ENCODE measurements at places on chromosomes 7 and 10.

DNA sequence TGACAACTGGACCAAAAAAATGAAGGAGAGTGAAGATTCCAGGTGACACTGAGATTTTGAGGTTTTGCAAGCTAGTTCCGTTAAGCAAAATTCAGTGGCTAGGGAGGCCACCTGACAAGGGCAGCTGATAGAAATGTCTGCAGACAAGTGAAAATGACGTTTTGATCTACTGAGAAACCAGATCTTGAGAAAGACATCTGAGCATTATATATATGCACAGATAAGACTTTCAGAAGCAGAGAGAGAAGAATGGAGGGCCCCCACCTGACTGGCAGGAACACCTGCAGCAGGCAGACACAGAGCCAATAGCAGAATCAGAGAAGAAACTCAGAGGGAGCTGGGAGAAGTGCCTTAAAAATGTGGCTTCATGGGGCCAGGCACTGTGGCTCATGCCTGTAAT is 76.1 kb upstream of the LRGUK start:
- DNase-seq = no peak

GRCh38 chr7:83469076-83469475 is 179.9 kb downstream of the SEMA3E start:
- DNase-seq = no peak

DNA sequence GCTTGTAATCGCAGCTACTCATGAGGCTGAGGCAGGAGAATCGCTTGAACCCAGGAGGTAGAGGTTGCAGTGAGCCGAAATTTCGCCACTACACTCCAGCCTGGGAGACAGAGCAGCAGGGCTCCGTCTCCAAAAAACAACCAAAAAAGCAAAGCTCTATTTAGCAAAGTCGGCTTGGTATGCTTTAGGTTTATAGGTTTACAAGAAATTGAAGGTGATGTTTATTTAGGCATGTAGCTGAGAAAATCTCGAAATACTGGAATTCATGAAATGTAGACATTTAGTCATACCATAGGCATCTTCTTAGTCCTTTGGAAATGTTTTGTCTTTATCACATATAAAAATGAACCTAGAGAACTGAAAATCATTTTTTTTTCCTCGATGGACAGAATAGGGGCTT is 453.8 kb upstream of the ANKRD30A start:
- no peak for DNase-seq

DNA sequence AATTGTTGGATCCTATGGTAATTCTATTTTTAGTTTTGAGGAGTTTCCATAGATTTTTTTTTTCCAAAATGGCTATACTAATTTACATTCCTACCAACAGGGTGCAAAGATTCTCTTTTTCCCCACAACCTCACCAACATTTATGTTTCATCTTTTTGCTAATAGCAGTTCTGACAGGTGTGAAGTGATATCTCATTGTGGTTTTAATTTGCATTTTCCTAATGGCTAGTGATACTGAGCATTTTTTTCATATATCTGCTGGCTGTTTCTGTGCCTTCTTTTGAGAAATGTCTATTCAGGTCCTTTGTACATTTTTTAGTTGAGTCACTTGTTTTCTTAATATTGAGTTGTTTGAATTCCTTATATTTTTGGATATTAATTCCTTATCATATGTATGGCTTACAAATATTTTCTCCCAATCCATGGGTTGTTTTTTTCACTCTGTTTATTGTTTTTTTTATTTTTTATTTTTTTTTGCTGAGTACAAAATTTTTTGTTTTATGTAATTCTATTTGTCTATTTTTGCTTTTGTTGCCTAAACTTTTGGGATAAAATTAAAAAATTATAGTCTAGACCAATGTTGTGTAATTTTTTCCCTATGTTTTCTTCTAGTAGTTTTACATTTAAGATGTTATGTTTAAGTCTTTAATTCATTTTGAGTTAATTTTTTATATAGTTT is 205.9 kb upstream of the ADCY1 start:
- DNase-seq = no peak

DNA sequence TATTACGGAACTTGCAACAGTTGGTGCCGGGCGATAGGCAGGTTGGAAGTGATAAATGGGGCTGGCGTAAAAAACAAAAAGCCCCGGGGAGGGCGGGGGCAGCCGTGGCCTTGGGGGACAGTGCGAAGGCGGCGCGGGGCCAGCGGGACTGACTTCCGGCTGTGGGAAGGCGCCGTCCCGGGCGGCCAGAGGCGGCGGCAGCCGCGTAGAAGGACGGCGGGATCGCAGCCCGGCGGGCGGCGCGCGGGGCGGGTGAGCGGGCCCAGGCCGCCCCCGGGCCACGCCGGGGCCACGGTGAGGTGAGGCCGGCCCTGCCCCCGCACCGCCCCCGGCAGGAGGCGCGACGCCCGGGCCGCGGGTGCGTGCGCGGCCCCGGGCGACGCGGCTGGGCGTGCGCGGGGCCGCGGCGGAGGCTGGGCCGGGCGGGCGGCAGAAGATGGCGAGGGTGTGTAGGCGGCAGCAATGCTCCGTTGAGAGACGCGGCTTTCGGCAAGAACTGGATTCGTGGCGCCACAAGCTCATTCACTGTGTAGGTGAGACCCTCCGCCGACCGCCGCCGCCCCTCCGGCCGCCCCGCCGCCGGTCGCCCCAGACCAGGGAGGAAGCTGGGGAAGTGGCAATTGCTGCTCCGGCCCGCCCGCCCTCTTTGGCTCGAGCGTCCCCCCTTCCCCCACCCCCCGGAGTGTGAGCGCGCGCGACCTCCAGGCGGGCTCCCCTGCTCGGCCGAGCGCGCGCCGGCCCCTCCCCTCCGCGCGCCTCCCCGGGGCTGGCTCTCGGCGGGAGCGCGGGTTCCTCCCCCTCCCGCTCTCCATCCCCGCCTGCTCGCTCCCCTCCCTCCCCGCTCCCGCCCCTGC is at the start of gene LCOR:
LCOR (plus strand) TSS at position 432 of the 854 bp plus-strand sequence. CDS start 116,760 bp downstream, outside the sequence.
- DNase-seq = peak; percentile 94

DNA sequence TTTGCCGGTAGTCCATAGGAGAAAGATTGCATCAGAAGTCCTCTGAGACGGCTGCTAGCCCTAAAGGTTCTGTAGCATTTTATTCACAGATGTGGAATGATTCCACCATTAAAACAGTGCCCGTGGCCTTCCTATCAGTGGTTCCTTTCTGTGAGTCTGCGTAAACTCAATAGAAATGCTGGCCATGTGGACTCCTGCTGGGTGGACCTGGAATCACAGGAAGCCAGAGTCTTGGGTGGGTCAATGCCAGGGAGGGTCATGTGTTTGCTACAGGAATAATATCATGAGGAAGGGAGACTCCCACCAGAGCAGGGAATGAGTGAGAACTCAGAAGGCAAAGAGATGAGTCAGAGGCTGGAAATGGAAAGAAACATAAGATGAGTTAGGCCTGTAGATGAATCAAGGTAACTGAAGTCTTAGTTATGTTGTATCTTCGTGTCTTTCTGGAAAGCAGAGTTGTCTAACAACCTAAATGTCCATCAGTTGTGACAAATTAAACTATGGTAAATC is 410.4 kb upstream of the AUTS2 start:
- DNase-seq = no peak

- DNase-seq = no peak
Observed at GRCh38 chr10:122373721-122374120, 787 bp upstream of the PLEKHA1 start.

DNA sequence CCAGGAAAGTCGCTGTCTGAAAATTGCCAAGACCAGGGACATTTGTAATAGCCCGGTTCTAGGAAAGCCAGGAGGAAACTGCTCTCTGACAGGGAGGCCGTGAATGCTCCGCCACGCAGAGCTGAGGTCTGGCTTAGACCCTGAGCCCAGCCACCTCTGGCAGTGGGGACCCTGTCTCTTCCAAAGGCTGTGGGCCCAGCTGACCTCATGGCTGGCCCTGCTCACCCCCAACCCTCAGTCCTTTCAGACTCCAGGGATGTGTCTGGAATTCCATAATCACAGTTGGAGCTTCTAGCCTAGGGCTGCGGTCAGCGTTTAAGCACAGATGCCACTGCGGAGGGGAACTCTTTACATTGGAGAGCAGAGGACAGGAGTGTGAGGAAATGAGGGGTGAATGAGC is 6.6 kb upstream of the VIPR2 start:
- no peak for DNase-seq

DNA sequence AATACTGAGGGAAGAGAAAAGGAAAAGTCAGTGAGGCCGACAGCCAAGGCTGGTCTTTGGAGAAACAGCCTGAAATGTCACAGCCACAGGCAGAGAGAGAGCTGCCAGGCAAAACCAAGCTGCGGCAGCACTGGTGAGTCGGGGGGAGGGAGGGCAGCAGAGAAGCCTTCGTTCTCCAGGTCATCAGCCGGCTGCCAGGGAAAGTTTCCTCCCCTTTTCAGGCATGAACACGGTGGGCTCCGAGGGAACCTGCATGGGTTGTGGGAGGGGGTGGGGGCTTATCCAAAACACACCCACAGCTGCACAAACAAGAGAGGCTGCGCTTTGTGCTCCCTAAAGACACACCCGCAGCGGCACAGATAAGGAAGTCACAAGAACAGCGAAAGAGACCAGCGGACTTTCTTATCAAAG is 62.3 kb upstream of the NKX6-2 start:
- no peak for DNase-seq

DNA sequence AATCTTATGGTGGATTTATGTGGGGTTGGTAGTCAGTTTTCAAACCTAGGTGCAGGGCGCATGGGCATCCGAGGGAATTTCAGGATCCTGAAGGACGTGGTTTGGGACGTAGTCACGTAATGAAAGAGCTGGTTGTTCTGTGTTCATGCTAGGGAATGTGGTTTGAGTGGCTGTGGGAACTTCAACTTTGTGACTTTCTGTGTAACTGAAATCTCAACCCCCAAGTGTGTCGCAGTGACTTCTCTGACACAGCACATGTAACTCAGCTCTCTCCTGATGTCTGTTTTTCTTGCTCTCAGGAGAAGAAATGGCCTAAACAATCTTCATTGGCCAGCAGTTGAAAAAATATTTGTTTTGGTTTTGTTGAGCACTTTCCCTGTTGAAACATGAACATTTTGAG is 199.0 kb downstream of the PTEN start:
- no peak for DNase-seq

DNA sequence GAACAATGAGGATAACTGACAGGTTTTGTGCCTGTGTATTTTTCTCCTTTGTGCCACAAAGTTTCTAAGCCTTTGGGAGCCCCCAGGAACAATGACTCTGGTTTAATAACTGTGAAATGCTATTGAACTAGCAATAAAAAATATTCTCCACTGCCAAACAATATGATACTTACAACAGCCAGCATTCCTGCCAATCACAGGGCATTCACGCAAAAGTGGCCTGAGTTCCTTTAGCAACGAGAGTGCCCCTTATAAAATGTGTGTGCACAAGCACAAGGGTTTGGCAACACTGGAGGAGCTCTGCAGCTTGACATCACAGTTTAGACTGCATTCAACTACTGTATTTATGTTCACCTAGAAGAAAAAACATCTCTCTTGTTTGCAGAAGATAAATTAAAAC is 412.9 kb upstream of the NFE2L3 start:
- no peak for DNase-seq

DNA sequence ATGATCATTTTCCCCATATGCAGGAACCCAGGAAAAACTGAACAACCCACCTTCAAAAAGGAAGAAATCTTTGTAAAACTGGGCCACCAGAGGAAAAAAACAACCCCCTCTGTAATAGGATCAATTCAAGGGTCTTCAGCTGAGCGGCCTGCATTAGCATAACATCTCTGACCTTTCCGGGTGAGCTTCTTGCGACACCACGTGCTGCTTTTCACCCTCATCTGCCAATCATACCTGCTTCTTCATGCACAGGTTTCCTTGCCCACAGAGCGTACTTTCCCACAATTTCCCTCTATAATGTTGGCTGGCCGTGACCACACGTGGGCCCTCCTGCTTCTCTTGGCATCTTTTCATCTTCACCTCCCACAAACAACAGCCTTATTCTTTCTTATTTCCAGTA is 284.3 kb upstream of the NEBL start:
- DNase-seq = no peak

- DNase-seq = no peak
Observed at GRCh38 chr7:70052691-70053090, 454.4 kb downstream of the AUTS2 start.

DNA sequence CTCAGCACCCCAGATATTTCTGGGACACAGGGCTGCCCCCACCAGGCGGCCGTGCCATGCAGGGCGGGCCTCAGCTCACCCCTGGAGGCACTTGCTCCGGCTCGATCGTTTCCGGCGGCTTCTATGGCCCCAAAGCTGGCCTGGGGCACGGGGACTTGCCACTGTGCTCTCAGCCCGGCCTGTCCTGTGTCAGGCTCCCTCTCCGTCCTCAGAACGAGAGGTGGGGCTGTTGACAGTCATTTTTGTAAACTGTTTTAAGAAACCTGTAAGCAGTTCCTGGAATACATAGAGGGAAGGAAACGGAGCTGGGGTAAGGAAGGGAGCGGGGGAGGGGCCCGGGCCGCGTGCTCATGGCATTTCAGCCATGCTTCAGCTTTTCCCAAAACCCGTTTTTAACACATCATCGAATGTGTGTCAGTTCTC is 30.7 kb upstream of the PRKAR1B start:
- no peak for DNase-seq

DNA sequence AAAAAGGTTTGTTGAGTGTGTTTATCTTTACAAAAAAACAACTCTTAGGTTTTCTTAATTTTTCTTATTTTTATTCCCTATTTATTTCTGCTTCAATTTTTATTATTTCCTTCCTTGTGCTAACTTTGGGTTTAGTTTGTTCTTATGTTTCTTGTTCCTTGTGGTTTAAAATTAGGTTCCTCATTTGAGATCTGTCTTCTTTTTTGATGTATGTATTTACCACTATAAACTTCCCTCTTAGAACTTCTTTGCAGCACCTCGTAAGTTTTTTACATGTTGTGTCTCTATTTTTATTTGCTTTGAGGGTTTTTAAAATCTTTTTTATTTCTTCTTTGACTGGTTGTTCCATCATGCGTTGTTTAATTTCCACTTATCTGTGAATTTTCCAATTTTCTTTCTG is 1217.1 kb upstream of the CELF2 start:
- DNase-seq = no peak

GRCh38 chr10:79442171-79443040 is 3.0 kb downstream of the ZCCHC24 start:
- no peak for DNase-seq

DNA sequence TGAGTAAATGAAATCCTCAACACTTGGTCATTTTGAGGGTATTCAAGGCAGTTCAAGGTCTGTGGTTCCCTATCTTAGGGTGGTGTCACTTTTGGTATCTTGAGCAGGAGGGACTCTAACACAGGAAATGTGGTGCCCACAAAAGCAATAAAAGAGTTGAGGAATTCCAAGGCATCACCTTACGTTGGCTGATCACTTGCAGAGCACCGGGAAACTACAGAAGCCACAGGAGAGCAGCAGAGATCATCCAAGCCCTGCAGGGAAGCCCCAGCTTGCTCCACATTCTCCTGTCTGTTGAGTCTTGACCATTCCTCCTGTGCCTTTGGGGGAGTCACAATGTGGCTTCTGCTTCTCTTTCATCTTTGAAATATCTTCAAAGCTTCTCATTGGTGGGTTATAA is 565.8 kb upstream of the ADARB2 start:
- DNase-seq = no peak

DNA sequence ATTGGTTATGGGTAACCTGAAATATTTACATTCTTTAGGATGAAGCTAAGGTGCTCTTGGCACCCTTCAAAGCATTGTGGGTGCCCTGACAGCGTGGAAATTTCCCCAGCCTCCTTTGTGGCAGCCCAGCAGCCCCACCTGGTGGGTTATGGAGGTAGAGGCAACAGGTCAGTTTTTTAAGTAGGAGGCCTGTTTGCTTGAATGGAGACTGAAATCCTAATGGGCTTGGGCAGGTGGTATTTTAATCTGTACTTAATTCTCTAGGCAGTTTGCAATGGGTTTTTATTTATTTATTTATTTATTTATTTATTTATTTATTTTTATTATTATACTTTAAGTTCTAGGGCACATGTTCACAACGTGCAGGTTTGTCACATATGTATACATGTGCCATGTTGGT is 139.4 kb downstream of the EPC1 start:
- DNase-seq = peak; percentile 19

- DNase-seq = no peak
Observed at GRCh38 chr10:129709627-129710509, 242.8 kb downstream of the MGMT start.
